ENCODE measurements at places on chromosomes 16 and 17. TPM values are rescaled to one million over a fixed set of nuclear protein-coding genes. Genes with fewer than 3 reads are reported as not detected.

SOX8 gene
- polyA plus RNA-seq, result 34.1 TPM

DNA sequence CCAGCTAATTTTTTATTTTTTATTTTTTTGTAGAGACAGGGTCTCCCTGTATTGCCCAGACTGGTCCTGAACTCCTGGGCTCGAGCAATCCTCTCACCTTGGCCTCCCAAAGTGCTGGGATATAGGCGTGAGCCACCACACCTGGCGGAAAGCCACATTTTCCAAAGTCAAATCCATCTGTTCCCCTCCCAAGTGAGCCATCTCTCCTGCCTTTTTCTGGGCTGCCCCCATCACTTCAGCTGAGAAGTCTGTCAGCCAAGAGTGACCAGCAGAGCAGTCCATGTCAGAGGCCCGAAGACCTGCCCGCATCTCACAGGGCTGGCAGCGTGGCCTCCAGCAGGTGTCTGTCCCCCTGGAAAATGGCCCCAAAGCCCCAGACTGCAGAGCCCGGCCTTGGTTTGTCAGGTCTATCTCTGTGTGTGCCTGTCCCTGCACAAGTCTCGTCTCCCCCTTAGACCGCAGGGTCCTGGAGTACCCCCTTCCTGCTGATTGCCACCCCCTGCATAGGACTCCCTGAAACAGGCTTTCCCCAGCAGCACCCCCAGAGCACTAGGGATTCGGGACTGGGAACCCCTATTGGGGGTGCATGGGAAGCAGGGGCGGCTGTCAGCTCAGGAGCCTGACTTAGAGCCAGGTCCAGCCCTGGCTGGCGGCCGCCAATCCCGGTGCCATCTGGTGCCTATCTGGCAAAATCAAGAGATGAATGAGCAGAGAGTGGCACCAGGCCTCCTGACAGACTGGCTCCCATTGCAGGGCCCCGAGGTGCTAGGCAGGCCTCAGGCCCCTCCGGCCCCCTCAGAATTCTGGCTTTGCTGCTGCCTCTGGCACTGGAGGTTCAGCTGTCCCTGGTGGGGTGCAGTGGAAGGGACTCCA is 7.8 kb downstream of the TTYH2 start:
- DNase-seq, result no peak

DNA sequence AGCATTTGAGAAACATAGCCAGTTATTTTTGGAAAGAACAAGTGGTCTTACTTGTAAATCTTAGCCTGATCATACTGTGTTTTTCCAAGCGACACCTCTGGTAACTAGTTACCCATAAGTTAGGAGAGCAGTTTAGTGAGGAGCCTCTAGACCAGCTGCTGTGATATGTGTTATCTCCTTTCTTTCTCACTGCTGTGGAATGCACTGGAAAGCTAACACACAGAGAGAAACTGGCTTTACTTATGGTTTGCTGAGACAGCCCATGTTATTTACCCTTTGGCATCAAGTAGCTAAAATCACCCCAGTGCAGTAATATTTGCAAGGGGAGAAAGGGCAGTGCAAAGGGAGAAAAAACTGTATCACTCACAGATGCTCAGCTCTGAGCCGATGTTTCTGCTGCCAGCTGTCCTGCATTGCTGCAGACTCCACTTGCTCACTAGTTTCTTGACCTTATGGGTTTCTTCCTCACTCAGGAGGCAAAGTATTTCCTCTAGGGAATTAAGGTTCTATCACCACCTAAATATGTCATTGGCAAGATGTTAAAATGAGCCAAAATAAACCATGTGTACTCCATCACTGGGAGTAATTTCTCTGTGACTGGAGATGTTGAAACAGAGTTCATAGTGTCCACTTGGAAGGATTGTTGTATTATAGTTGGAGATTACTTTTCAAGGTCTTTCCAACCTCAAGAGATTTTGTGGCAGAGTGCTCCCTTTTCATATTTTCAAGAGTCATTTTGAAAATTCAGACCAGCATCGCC is 2.3 kb downstream of the RBFOX1 start:
- DNase-seq, result no peak

DNA sequence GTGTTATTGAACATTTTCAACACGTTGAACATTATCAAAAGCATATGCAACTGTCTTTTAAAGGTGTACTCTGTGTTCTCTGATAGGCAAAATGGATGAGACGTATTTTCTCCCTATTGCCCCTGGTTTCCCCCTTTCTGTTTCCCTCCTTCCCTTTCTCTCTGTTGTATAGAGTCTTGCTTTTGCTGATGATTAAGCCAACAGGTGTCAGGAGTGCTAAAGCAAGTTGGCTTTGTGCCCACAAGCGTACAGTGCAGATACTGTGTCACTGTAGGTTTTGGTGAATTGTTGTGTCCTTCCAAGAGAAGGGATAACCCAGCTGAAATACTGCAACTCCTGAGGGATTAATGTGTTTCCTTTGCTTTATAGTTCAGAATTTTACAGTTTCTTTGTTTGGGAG is 74.4 kb downstream of the COX10 start:
- DNase-seq, result peak; percentile 30

DNA sequence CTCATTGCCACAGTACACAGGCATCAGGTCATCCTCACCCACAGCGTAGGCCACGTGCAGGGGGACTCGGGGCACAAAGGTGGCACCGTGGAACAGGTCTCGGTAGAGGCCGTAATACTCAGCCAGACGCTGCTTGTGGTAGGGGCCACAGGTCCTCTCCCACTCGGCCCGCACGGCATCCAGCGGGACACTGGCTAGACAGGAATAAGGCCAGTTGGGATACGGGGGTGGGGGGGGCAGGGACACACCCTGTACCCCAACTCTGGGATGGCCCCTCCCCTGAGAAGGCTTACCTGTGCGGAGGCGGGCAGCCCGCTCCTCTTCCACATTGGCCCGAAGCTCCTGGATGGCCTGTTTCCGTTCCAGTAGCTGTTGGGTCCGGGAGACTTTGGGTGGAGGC is 3.0 kb downstream of the MRPL38 start:
- DNase-seq, result no peak

GRCh38 chr17:7972131-7972785 is 30.2 kb upstream of the GUCY2D start:
- DNase-seq, result no peak

Data from muscle of back (tissue), 13 donors.